Activated T-cell treated with anti-CD3 and anti-CD28 coated beads, Interleukin-2, amount 50 U/mL, for 4 hours (primary cell): ENCODE measurements at places on chromosomes 1 and 21.

GRCh38 chr1:234468580-234468979 is 10.4 kb downstream of the TARBP1 start:
- no peak for DNase-seq

GRCh38 chr1:20248971-20249612 is 41.6 kb upstream of the VWA5B1 start:
- DNase-seq, result no peak

DNA sequence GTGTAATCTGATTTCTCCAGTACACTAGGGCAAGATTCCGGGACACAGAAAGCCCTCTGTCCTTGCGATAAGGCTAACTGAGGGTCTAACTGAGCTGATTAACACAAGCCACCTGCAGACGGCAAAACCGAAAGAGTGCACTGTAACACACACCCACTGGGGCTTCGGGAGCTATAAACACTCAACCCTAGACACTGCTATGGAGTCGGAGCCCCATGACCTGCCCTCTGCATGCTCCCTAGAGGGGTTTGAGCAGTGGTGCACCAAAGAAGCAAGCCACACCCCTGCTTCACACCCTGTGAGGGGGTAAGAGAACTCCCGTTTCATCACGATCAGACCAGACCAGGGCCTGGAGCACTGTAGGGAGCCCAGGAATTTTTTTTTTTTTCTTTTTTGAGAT is 72.4 kb downstream of the DMRTA2 start:
- no peak for DNase-seq

- DNase-seq, result no peak
Observed at GRCh38 chr1:14672005-14672404, 73.5 kb downstream of the KAZN start.

- DNase-seq, result peak; percentile 43
Observed at GRCh38 chr1:226635456-226635941, 86.9 kb downstream of the STUM start.

GRCh38 chr1:21318714-21319159 is 28.5 kb upstream of the ECE1 start:
- no peak for DNase-seq

DNA sequence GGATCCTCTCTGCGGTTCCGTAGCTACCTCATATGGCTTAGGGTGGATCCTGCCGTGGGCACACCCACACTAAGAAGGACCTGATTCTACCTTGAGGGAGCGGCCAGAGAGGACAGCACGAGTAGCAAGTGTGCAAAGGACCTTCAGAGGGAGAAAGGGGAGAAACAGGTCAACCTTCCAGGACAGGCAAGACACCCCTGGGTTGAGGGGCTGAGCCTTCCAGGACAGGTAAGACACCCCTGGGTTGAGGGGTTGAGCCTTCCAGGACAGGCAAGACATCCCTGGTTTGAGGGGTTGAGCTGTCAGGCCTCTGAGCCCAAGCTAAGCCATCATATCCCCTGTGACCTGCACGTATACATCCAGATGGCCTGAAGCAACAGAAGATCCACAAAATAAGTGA is 23.1 kb upstream of the PDPN start:
- no peak for DNase-seq

- DNase-seq, result no peak
Observed at GRCh38 chr1:178126741-178127185, 32.9 kb downstream of the RASAL2 start.

- DNase-seq, result no peak
Observed at GRCh38 chr1:221549815-221550214, 192.1 kb downstream of the DUSP10 start.

DNA sequence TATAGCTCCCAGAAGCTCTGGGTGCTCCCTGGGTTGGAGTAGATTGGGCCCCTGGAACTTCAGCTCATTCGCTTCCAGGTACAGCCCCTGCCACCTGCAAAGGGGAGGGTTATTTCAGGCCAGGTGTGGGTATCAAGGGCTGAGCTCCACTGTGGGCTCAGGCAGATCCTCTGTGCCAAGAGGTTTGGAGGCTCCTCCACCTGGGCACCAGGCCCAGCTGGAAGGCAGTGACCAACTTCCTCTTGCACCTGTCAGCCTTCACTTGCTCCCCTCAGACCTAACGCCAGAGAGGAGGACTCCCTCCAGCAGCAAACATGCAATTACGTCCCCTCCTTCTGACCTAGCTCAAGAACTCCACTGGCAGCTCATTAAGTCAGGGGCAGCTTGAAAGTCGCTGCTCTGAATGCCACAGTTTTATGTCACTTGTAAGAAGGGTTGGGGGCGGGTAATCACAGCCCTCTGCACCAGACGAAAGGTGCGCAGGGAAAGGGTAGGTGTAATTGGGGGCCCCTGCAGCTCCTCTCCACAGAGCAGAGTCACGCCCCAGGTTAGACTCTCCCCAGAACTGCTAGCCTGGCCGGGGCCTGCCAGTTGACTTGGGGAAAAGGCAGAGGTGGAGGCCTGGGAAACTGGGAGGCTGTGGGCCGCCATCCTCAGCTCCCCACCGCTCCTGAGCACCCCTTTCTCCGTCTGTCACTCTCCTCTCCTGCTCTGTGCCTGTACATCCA is 125.0 kb upstream of the TMPRSS2 start:
- no peak for DNase-seq

DNA sequence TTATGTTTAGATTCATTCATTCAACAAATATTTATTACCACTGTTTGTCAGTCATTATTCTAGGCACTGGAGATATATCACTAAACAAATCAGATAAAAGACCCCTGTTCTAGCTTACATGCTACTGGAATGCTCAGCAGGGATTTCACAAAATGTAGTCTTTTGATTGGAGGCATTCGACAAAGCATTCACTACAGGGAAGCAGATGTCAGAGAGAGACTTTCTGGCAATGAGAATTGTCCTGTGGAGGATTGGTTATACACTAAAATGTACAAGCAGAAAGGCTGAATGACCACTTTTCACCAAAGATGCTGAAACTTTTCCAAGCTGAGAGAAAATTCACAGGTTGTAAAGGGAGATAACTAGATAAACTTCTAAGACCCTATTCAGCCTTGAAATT is 57.7 kb downstream of the SCMH1 start:
- no peak for DNase-seq

GRCh38 chr1:60448850-60449249 is 375.3 kb upstream of the C1orf87 start:
- DNase-seq, result no peak

DNA sequence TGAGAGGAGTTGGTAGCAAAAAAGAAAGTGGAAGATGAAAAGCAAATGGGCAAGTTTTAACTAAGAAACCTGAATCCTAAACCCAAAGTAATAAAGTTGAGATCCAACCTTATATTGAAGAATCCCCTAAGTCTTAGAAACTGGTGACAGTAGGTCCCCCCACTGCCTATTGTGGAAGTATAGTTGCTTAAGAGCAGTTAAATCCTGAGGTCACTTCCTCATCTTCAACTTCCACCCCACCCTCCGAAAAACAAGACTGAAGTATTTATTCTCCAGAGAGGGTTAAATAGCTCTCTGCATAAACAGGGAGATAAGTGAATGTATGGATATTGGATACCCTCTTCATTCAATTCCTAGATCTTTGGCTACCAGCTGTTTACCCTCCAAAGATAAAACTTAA is 3.3 kb upstream of the DSTYK start:
- no peak for DNase-seq

DNA sequence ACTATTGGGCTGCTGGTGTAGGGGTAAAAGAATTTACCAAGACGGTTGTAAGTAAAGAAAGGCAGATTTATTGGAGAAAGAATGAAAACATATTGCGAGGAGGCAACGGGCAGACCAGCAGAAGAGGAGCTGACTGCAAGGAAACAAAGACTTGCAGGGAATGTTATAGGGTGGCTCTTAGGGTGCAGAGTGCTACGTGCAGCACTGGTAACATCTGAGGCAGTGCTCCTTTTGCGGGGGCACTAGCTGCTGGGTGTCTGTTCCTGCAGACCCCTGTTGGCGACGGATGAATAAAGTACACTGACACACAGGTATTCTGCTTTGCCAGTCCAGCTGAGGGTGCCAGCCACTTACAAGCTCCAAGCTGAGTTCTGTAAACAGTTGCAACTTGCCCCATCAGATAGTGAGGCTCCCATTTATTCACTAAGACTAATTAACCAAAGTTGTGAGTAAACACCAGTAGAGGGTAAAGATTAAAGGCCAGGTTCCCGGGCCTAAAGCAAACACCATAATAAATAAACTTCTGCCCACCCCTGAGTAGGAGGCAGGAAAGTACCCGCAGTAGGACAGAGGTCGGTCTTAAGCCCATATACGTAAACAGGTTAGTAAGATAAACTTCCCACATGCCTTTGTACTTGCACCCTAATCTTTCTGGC is 140.2 kb upstream of the KCNK1 start:
- no peak for DNase-seq

GRCh38 chr1:76038287-76039004 is 36.1 kb upstream of the ST6GALNAC3 start:
- no peak for DNase-seq

DNA sequence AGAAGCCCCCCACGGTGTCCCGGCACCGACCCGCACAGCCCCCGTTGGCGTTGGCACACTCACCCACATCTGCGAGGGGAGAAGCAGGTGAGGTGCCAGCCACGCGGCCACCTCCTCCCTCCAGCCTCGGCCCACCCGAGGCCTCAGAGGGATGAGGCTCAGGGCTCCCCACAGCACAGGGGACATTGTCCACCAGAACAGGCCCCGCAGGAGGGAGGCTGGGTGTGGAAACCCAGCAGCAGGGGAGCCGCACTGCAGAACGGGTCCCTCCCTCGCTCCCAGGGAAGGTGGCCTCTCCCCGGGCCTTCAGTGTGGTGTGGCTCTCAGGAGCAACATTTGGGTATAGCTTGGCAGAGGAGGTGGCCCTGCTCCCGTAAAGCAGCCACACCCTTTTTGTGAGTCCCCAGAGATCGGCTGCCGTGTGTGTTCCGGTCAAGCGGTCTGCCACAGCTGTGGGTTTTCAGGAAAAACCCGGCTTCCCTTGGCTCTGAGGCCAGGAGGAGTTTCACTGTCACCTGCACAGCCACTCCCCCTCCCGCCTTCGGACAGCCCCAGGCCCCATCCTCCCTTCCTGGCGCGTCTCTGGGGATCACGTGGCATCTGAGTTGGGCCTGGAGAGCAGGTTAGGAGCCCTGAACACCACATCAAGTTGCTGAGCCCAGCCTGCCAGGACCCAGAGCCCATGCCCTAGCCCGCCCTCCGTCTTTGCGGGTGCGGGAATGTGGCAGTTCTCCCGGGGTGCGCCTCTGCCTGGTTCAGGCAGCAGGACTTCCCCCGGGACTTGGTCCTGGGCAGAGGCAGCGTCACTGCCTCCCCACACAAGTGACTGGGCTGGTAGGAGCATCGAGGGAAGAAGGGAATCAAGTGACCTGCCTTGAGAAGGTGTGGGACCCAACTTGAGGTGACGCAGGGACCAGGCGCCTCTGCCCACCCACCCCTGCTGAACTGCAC is 64.0 kb downstream of the MEGF6 start:
- no peak for DNase-seq

GRCh38 chr1:22745669-22746585 is 35.3 kb downstream of the EPHB2 start:
- no peak for DNase-seq

DNA sequence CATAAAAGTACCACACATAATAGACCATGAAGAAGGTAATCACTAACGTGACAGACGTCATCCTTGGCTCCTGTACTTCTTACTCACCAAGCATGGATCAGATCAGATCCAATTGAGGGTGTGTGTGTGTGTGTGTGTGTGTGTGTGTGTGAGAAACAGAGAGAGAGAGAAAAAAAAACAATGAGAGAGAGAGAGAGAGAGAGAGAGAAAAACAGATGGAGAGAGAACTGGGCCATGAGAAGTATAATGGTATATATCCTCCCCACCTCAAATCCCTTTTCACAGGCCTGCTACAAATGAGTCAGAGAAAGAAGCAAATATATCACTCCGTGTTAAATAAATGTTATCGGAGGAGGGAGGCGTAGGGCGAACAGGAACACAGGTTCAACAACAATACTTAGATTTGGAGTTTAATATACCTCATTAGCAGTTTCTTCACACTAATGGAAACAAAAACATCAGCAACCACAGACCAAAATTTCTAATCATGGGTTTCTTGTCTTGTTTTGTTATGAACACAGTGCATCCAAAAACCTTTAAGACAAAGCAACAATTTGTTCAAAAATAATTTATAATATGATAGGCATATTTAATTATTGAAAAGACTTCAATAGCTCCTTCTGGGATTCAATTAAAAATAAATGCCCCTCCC is 45.3 kb downstream of the TIAM1 start:
- no peak for DNase-seq

GRCh38 chr1:168949672-168950071 is 156.8 kb upstream of the ATP1B1 start:
- no peak for DNase-seq

DNA sequence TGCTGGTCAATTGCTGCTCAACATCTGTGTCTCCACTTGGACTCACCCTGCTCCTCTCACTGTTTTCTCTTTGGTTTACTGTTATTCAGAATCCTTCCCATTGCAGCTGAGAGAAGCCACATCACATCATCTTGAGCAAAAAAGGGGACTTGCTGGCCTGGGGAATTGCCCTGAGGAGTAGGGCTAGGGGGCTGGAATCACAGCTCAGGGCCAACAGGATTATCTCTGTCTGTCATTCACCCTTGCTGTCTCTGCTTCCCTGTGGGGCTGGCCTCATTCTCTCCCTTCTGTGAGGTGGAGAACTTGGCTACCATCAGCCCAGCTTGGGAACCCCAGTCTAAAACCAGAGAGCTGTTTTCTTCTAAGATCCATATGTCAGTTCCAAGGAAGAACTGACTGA is 140.7 kb upstream of the WNT4 start:
- DNase-seq, result no peak

- no peak for DNase-seq
Observed at GRCh38 chr1:182325339-182325738, 66.3 kb downstream of the GLUL start.

DNA sequence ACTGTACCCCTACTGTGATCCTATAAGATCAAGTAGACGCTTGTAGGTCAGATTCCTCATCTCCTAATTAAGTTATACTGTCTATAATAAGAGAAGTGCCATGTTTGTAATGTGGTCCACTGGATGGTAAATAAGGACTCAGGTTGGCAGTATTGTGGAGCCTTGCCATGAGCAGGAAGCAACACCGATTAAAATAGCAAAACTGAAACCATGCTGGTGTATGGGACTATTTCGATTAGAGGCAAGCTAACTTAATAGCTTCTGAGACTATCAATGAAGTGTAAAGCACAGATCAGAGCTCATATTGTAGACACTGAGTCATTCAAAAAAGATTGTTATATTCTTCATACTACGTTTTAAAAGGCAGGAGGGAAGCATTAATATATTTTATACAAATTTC is 348.8 kb downstream of the HHAT start:
- DNase-seq, result no peak

DNA sequence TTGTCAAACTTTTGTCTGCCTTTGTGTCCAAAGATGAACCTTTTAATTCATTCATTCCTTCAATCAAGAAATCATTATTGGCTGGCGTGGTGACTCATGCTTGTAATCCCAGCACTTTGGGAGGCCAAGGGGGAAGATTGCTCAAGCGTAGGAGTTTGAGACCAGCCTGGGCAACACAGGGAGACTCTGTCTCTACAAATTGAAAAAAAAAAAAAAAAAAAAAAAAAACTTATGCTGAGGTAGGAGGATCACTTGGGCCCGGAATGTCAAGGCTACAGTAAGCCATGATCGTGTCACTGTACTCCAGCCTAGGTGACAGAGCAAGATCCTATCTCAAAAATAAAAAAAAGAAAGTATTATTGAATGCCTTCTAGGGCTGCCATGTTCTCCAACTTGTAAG is 51.3 kb upstream of the CXADR start:
- DNase-seq, result no peak

GRCh38 chr1:183548116-183548515 is 42.1 kb downstream of the NCF2 start:
- no peak for DNase-seq

- no peak for DNase-seq
Observed at GRCh38 chr1:104163912-104164476, 414.3 kb downstream of the AMY1C start.

- no peak for DNase-seq
Observed at GRCh38 chr1:163439471-163439870, 117.7 kb downstream of the NUF2 start.
